ENCODE measurements at places on chromosomes 5 and 9.

GRCh38 chr5:43121913-43122484 is 1.3 kb downstream of the ZNF131 start:
- DNase-seq = peak; percentile 12

GRCh38 chr9:113690055-113690740 is 185.9 kb upstream of the ZNF618 start:
- DNase-seq = no peak

GRCh38 chr5:51829691-51830090 is 446.4 kb downstream of the ISL1 start:
- DNase-seq = no peak

DNA sequence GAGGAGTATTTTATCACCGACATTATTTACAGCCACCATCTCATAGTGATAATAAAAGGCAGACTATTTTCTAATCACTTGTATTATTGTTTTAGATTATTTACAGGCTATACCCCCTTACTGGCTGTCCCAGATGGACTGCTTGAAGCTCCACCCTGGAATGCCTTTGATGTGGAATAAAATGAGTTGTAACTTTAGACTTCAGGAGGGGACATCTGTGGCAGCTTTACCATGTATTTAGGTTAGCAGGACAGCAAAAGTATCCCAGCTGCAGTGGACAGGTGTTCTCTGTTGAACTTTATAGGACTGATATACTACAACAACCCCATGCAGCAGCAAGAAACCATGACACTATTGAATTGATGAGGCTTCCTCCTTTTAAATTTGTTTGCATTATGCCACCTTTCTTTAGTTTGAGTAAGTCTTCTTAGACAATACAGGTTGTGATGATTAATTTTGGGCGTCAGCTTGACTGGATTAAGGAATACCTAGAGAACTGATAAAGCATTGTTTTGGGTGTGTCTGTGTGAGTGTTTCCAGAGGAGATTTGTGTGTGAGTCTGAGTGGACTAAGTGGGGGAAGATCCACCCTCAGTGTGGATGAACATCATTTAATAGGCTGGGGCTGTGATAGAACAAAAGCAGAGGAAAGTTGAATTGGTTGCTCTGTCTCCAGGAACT is 29.2 kb upstream of the C9orf57 start:
- DNase-seq = no peak

DNA sequence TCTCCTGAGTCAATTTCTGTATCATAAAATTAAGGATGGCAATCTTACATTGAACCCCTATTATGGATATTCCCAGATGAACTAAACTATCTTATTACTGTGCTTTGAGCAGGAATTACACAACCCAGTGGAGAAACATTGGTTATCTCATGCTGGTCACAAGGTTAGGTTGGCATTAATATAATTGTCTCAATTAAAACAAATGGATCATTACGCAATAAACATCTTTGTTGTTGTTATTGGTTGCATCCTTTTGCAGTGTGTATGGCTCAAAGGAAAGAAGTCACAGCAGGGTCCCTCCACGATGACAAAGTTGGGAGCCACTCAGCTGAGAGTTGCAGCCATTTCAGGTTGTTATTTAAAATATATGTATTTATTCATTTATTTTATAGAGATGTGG is 297.0 kb upstream of the KLF4 start:
- DNase-seq = no peak

GRCh38 chr5:1734271-1734907 is 65.2 kb downstream of the MRPL36 start:
- DNase-seq = no peak

GRCh38 chr9:130543368-130543767 is 36.0 kb upstream of the FUBP3 start:
- DNase-seq = no peak

- no peak for DNase-seq
These were observed 132.6 kb downstream of the XRCC4 start for GRCh38 chr5:83209963-83210362.
